ENCODE measurements at places on chromosomes 16 and 17.

DNA sequence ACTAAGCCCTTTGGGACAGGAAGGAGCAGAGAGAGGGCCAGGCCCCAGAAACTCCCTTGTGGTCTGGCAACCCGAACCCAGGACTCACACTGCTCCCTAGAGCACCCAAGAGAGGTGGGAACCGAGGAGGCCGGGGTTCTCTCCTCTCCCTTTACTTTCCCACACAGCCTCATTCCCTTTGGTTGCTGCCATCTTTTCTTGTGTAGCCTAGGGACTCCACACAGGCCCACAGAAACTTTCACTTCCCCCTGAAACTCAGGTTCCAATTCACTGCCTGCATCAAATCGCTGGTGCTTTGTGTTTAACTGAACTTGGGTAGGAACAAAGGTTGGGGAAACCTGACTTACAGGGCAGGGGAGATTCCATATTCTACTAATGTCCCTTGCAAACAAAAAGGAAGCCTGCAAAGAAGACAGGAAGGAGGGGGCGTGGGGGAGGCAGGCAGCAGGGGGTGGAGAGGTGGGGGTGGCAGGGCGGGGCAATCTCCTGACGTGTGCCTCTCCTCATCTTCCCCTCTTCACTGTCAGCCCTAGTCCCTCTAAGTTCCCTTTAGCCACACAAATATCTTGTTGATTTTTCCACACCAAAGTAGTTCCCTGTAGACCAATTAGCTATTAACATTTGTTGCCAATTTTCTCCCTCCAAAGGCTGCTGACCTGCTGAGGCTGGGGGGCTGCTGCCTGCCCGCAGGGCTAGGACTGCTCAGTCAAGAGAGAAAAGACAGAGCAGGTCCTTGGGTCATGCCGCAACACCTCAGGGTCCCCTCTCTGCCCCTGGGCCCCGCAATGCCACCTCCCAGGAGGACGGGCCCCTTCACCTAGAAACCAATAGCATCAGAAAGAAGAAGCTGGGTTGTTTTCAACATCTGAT is 8.0 kb downstream of the ST3GAL2 start:
- DNase-seq: peak; percentile 16

GRCh38 chr17:19384723-19385391 is 2.1 kb downstream of the MFAP4 start:
- DNase-seq: peak; percentile 73

- no peak for DNase-seq
Observed at GRCh38 chr17:35717475-35717874, 14.0 kb upstream of the RASL10B start.

GRCh38 chr17:42078396-42079043 is 19.8 kb downstream of the ZNF385C start:
- DNase-seq: no peak

GRCh38 chr16:69711115-69711740 is 15.1 kb downstream of the NQO1 start:
- no peak for DNase-seq

DNA sequence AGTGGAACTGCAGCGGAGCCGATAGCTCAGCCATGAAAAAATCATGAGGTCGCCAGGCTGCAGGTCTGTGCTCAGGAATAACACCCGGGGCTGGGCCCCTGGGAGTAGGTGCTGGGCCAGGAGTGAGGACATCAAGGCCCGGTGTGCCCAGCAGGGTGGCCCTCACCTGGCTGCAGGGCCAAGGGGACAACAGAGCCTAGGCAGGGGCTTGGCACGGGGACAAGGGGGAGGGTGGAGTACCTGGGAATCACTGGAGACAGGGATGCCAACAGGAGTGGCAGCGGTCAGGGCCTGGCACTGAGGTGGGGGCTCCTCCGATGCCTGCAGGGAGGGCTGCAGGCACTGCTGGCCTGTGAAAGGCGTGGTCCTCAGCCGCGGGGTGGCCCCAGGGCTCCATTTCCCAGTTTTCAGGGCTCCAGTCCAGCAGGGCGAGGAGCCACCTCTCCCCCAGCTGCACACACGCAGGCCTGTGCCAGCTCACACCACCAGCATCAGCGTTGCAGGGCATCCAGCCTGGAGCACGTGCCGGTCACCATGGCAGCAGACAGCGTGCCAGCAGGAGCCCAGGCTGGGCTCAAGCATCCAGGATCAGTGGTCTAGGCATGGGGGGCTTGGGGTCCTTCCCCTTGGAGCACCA is 4.7 kb upstream of the FSCN2 start:
- peak; percentile 38 for DNase-seq

- no peak for DNase-seq
Observed at GRCh38 chr16:2924901-2925755, 13.4 kb downstream of the FLYWCH1 start.

- no peak for DNase-seq
Observed at GRCh38 chr16:822174-822908, 21.8 kb upstream of the GNG13 start.

GRCh38 chr16:20333120-20333519 is 5.8 kb upstream of the GP2 start:
- no peak for DNase-seq

DNA sequence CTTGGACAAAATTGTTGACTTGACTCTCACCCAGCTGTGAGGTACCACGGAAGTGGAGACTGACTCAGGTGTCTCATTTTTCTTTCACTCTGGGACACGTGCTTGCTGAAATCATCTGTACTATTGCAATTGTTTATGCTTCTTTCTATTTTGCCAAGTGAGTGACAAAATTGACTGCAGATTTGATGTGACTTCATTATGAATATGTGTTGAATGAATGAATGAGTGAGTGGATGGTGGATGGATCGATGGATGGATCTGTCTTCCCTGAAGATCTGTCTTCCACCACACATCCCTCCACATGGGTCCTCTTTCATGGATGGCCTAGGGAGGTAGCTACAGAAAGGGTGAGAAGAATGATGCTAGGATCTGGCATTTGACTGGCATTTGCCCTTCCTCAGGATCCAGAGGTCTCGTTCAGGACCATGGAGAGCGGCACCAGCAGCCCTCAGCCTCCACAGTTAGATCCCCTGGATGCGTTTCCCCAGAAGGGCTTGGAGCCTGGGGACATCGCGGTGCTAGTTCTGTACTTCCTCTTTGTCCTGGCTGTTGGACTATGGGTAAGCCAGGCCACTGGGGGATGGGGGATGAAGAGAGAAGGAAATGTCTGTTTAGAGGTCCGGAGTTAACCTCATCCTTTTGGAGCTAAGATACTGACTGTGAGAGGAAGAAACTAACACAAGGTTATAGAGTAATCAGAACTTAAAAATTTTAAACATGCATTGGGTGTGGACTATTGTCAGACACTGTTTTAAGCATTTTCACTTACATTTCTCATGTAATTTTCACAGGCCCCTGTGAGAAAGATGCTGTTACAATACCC is 12.7 kb downstream of the SLC5A11 start:
- DNase-seq: peak; percentile 61

DNA sequence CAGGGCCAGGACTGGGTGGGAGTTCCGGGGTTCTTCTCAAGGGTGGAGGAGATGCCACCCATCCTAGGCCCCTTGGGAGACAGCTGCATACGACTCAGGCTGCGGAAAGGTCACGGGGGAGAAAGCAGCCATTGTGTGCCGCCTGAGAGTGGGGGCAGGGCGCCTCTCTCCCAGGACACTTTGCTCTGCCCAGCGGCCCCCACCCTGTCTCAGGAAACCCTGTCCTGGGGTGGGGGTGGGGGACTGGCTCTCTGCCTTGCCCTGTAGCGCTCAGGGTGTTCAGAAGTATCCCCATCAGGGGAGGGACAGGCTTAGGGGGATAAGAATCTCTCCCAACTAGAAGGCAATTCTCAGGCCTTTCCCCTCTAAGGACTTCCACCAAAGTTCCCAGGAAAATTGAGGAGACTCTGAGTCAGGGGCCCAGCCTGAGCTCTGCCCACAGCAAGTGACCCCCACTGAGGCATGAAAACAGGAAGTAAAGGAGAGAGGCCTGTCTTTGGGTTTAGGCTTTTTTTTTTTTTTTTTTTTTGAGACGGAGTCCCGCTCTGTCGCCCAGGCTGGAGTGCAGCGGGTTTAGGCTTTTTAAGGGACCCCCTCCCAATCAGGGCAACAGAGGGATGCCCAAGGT is 4.9 kb downstream of the GIT1 start:
- peak; percentile 30 for DNase-seq

- DNase-seq: no peak
Observed at GRCh38 chr17:46977750-46978488, 1.1 kb downstream of the RPRML start.

DNA sequence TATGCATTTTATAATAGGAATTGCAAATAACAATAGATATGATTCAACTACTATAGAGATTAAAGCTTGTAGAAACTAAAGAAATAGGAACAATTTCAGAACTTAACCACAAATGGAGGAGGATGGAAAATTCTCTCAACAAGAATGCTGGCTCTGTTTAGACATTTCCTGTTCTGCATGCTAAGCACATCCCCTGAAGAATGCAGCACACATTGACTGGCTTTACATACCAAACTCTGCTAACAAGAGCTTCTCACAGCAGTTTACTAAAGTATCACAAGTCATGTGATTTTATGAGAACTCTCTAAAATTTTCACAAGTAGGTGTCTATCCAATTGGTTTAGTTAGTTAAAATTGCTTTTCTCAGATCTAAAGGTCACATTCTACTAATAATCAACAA is 85.2 kb downstream of the SPAG9 start:
- DNase-seq: peak; percentile 88

- DNase-seq: no peak
Observed at GRCh38 chr17:81165246-81166032, at the start of gene PVALEF. PVALEF (plus strand) TSS chr17:81165507; CDS start chr17:81181227, 15,720 bp downstream.

DNA sequence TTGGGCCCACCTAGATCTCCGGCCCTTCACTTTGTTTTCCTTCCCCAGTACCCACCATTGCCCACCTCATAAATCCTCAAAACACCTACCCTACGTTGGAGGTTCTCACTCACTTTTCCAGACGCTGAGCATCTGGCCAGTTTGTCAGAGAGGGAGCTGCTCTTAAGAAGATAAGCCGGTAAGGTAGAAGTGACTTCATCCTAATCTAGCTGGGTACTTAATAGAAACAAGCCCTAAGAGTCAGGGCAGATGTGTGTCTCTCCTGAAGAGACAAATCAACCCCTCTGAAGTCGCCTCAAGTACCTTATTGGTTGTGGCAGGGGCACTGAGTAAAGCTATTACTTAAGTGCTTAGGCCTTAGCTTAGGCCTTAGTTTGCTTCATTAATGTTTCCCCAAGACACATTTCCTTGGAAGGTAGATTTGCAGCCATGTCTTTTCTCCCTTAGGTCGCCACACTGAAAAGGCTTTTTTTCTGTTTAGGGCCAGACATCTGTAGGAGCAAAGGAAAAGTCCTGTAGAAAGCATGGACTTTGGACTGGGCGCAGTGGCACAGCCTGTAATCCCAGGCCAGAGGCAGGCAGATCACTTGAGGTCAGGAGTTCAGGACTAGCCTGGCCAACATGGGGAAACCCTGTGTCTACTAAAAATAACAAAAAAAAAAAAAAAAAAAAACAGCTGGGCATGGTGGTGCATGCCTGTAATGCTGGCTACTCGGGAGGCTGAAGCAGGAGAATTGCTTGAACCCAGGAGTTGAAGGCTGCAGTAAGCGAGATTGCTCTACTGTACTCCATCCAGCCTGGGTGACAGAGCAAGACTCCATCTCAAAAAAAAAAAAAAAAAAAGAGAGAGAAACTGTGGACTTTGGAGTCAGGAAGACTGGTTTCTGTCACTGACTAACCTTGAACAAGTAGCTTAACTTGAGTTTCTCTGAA is 1.0 kb downstream of the TACO1 start:
- DNase-seq: peak; percentile 6

- DNase-seq: no peak
Observed at GRCh38 chr17:4560837-4561256, 470 bp upstream of the GGT6 start.

DNA sequence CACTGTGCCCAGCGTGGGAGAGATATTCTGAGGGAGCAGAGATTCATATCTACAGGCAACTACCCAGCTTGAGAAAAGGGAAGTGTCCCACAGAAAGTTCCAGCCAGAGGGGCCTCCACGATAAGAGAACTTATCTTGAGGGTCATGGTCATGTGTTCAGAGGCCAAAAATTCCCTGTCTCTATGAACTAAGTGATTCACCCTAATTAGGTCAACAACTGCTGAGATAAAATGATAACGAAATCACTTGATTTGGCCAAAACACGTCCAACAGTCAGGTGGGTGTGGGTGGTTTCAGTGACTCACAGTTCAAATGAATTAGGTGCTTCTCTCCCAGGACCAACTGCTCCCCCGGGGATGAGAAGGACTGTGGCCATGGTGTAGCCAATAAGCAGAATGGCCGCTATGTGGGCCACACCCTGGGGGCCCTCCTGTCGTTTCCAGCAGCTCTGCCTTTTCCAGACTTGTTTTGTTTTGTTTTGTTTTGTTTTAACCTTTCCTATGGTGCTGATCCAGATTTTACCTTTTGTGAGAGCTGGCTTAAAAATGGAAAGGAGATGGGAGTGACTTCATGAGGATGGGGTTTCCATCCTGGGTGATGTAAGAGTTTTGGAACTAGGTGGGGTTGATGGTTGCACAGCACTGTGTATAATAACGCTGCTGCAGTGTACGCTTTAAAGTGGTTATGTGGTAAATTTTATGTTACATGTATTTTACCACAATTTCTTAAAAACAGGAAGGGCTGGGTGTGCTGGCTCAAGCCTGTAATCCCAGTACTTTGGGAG is 8.7 kb downstream of the DNAI2 start:
- no peak for DNase-seq

DNA sequence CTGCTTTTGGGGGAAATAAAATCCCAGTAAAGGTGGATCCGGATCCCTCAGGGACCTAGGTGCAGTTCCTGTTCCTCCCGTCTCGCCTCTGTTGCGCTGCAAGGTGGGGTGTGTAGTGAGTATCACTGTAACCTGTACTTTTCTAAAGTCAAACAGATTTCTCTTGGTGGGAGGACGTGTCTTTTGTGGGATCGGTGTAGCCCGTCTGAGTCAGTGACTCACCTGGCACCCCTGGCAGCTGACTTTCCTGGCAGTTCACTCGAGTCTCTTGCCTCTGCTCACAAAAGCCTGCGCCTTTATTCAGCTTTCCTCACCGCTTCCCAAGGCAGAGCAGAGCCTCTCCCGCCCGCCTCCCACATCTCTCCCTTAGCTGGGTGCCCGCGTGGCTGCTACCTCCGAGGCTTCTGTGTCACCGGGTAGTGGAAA is 85.7 kb downstream of the CMIP start:
- DNase-seq: no peak

DNA sequence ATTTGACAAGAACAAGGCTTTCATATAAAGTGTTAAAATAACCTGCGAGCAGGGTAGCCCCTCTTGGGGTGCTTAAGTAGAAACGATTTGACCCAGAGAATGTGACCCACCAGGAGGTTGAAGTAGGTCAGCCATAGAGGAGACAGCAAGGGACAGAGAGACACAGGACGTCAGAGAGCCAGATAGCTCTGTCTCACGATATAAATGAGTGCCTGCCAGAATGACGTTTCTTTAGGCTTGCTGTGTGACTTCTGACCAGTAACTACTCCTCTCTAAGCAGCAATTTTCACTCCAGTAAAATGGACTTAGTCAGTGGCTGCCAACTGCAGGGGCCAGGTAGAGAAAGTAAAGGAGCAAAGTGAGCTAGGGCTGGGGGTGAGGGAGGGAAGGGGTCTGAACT is 473.0 kb upstream of the C16orf82 start:
- no peak for DNase-seq

GRCh38 chr16:19703172-19703889 is 14.7 kb downstream of the KNOP1 start:
- DNase-seq: no peak
